Hair follicle dermal papilla cell (primary cell): ENCODE measurements at places on chromosomes 7 and 10. TPM values are rescaled to one million over a fixed set of nuclear protein-coding genes. Genes with fewer than 3 reads are reported as not detected.

LRMDA gene
- 1.5 and 2.9 TPM in 2 replicates for total RNA-seq

PNLIP gene
- total RNA-seq, result not detected in 2 replicates

TRA2A gene
- 26.9 and 29.8 TPM in 2 replicates for total RNA-seq

SPDYE9 gene
- not detected in 2 replicates for total RNA-seq

TMEM140 gene
- total RNA-seq, result 3.1 and 4.7 TPM in 2 replicates

MYL10 gene
- total RNA-seq, result not detected in 2 replicates

PPP2R2D gene
- total RNA-seq, result 24.7 and 25.8 TPM in 2 replicates

SPDYE1 gene
- under 0.01 TPM in 1 of 2 replicates, not detected in the other for total RNA-seq

CRYGN gene
- total RNA-seq, result 0.16 and 0.61 TPM in 2 replicates

RPEL1 gene
- total RNA-seq, result 0.16 TPM in 1 of 2 replicates, not detected in the other

MOGAT3 gene
- total RNA-seq, result not detected in 2 replicates

COBL gene
- not detected in 2 replicates for total RNA-seq

POLD2 gene
- 77.7 and 97.1 TPM in 2 replicates for total RNA-seq

PLPP4 gene
- 0.65 and 2.1 TPM in 2 replicates for total RNA-seq

MLXIPL gene
- not detected in 2 replicates for total RNA-seq

DNAH11 gene
- total RNA-seq, result 0.32 TPM in 1 of 2 replicates, not detected in the other

FXYD4 gene
- total RNA-seq, result not detected in 2 replicates

SFTPA2 gene
- total RNA-seq, result not detected in 2 replicates

UCMA gene
- total RNA-seq, result not detected in 2 replicates

RBM28 gene
- 22.4 and 25.3 TPM in 2 replicates for total RNA-seq

FKBP14 gene
- total RNA-seq, result 27.2 and 34.6 TPM in 2 replicates

SOSTDC1 gene
- 0.32 and 0.73 TPM in 2 replicates for total RNA-seq

TRPV5 gene
- total RNA-seq, result not detected in 2 replicates

TLL2 gene
- total RNA-seq, result under 0.01 and 0.12 TPM in 2 replicates

ELMO1 gene
- 0.16 and 0.49 TPM in 2 replicates for total RNA-seq

TMEM72 gene
- total RNA-seq, result not detected in 2 replicates

PTPRN2 gene
- 0.24 and 0.32 TPM in 2 replicates for total RNA-seq

FBXL15 gene
- total RNA-seq, result 5.5 and 6.6 TPM in 2 replicates

ACSM6 gene
- not detected in 2 replicates for total RNA-seq

CALML5 gene
- not detected in 2 replicates for total RNA-seq

TMEM130 gene
- 0.12 and 0.49 TPM in 2 replicates for total RNA-seq

KCNH2 gene
- 0.16 TPM in 1 of 2 replicates, not detected in the other for total RNA-seq

LGI1 gene
- total RNA-seq, result 0.12 TPM in 1 of 2 replicates, not detected in the other

HOXA4 gene
- not detected in 2 replicates for total RNA-seq

TWIST1 gene
- total RNA-seq, result 302 and 322 TPM in 2 replicates

LMBR1 gene
- total RNA-seq, result 38.5 and 49.8 TPM in 2 replicates

HOXA11 gene
- total RNA-seq, result not detected in 2 replicates

CCDC186 gene
- 14.8 TPM in 2 replicates for total RNA-seq

DLX6 gene
- total RNA-seq, result not detected in 2 replicates

MUC12 gene
- under 0.01 TPM in 1 of 2 replicates, not detected in the other for total RNA-seq

TAF3 gene
- total RNA-seq, result 2.1 and 2.3 TPM in 2 replicates

TRIM50 gene
- total RNA-seq, result not detected in 2 replicates

IFIT3 gene
- total RNA-seq, result 59.5 and 59.7 TPM in 2 replicates

C10orf53 gene
- total RNA-seq, result not detected in 2 replicates

GJD4 gene
- 0.16 TPM in 1 of 2 replicates, not detected in the other for total RNA-seq

ADAM12 gene
- 102 and 168 TPM in 2 replicates for total RNA-seq

EBF3 gene
- 0.97 and 2.7 TPM in 2 replicates for total RNA-seq

TIAL1 gene
- total RNA-seq, result 52.9 and 62.6 TPM in 2 replicates
